ENCODE measurements at places on chromosomes 3 and 15. TPM values are rescaled to one million over a fixed set of nuclear protein-coding genes. Genes with fewer than 3 reads are reported as not detected.

Gene RNU5B-1
- total RNA-seq: not detected

Gene SAXO2
- total RNA-seq: 0.11 TPM

Gene SLC22A13
- total RNA-seq: 0.18 TPM

Gene GOLGA6L4
- total RNA-seq: 0.60 TPM

Gene PFKFB4
- total RNA-seq: 3.1 TPM

Gene COL6A5
- not detected for total RNA-seq

Gene ILDR1
- total RNA-seq: not detected

Gene CHRFAM7A
- total RNA-seq: 3.8 TPM

Gene LRRC31
- total RNA-seq: not detected

Gene CCDC39
- total RNA-seq: not detected

Gene LRRIQ4
- 0.07 TPM for total RNA-seq

Gene PAQR9
- total RNA-seq: not detected

Gene SYNM
- total RNA-seq: 5.9 TPM

Gene NR2E3
- total RNA-seq: not detected

Gene GAP43
- total RNA-seq: not detected

Gene CEMIP
- total RNA-seq: 0.11 TPM

Gene EPHB1
- total RNA-seq: 0.78 TPM

Gene CAPN3
- total RNA-seq: 0.21 TPM

Gene GMNC
- not detected for total RNA-seq

Gene MORF4L1
- total RNA-seq: 343 TPM

Gene BCHE
- total RNA-seq: under 0.01 TPM

Gene OR5K2
- total RNA-seq: not detected

Gene ARGFX
- not detected for total RNA-seq

Gene PLCH1
- 0.04 TPM for total RNA-seq

Gene PLSCR1
- 60.3 TPM for total RNA-seq

Gene TMED3
- 134 TPM for total RNA-seq

Gene ECE2
- total RNA-seq: not detected

Gene SIDT1
- not detected for total RNA-seq

Gene NRG4
- total RNA-seq: not detected

Gene SLC6A20
- total RNA-seq: not detected

Gene CADPS
- total RNA-seq: not detected

Gene GHRL
- not detected for total RNA-seq

Gene BOC
- 0.35 TPM for total RNA-seq

Gene UACA
- 152 TPM for total RNA-seq

Gene SPRED1
- 21.4 TPM for total RNA-seq

Gene LRRC2
- total RNA-seq: 0.85 TPM

Gene TRPM1
- total RNA-seq: 0.25 TPM

Gene RAD54L2
- 20.1 TPM for total RNA-seq

Gene RNF7
- 40.9 TPM for total RNA-seq
